Ammon's horn (tissue), 1 donor: ENCODE measurements at places on chromosomes 4 and X.

DNA sequence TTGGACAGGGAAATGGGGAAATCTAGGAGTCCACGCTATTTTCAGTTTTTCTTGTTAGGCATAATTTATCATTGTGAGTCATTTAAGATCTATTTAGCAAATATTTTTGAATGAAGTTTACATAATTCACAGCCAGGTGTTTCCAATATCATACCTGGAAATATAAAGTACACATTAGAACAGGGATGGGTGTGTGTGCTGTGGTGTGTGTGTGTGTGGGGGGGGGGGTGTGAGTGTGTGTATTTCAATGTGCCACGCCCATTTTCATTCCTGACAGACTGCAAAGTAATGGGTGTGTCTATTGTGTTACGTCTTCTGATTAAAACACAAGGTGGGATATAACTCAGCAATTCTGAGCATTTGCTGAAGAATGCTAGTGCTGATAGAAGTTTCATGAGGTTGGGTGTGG lies 33.2 kb downstream of the ARHGAP10 start:
- no peak for DNase-seq

- DNase-seq: no peak
Observed at GRCh38 chr4:82842593-82842992, 44.0 kb upstream of the SCD5 start.

DNA sequence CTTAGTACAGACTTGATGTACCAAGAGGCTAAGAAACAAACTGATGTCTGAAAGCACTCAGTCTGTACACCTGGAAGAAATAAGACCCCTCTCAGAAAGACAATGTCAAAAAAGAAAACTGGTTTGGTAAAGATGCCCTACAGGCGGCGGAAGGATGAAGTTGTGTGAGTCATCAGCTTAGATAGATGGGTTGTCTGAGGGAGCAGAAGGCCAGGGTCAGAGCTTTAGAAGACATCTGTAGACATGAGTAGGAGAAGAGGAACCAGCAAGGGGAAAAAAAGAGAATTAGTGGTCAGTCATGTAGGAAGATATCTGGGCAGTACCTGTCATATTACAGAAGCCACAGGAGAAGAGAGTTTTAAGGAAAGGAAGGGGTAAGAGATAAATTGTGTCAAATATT lies 8.3 kb downstream of the SRPX2 start:
- no peak for DNase-seq

DNA sequence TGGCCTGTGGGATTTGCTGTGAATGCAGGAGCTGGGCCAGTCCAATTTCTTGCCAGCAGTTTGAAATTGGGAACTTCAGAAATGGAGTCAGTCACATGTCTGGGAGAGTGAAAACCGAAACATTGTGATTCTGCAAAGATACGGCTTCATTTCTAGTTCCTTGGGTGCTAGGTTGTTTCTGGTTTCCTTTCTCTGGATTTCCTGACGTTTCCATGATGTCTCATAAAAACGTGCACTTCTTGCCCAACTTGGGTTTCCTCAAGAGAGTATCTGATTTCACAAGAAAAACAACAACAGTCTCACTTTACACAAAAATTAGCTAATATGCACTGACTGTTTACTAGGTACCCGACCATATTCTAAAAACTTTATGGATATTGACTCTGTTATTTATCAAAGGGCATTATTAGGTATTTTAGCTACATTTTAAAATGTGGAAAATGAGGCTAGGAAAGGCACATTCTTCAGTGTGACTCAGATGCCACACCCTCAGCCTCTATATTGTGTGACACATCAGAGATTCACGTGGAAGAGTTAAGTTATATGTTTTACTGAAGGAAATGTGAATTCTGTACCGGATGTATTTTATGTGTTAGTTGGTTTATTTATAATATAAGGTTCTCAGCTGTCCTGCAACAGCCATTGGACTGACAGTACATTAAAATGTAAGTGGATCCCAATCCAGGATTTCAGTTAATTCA lies 225.0 kb upstream of the PUDP start:
- no peak for DNase-seq

- DNase-seq: no peak
Observed at GRCh38 chr4:123631786-123632692, 235.4 kb downstream of the SPRY1 start.

GRCh38 chrX:44042116-44042515 lies 68.9 kb upstream of the NDP start:
- DNase-seq: no peak

- DNase-seq: no peak
Observed at GRCh38 chrX:131728295-131729145, 184.6 kb downstream of the OR13H1 start.

DNA sequence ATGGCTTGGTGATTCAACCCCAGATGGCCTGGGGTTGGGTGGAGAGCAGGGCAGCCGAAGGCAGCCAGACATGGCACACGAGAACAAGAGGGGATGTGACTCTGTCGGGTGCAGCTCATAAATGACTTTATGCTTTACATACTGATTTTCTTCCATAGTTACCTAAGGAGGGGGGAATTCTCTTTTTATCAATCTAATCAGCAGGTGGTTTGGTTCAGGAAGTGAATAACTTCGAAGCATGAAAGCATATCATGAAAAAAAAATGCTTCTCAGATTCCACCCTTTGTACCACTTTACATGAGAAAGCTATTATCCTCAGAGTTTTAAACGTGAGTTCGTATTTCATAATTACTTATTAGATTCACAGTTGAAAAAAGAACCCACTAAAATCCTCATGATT lies 908.9 kb upstream of the LCORL start:
- DNase-seq: no peak

- DNase-seq: no peak
Observed at GRCh38 chr4:114310296-114310925, 288.2 kb upstream of the UGT8 start.

- no peak for DNase-seq
Observed at GRCh38 chrX:142978130-142978684, 47.5 kb upstream of the SPANXN4 start.

DNA sequence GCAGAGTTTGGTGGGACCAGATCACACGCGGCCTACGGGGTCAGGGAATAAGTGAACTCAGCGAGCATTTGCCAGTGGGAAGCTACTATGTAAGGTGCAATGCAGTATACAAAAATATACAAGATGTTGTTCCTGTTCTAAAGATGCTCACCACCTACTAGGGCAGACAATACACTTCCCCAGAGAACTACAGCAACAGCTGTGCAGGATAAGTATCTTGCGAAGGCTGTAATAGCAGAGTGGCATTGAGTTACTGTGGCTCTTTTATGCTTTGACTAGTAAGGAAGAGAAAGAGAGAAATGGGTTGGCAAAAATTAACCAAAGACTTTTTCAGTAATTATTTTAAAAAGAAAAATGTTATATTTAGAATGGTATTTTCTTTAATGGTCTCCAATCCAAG lies 61.2 kb downstream of the CDS1 start:
- DNase-seq: no peak

DNA sequence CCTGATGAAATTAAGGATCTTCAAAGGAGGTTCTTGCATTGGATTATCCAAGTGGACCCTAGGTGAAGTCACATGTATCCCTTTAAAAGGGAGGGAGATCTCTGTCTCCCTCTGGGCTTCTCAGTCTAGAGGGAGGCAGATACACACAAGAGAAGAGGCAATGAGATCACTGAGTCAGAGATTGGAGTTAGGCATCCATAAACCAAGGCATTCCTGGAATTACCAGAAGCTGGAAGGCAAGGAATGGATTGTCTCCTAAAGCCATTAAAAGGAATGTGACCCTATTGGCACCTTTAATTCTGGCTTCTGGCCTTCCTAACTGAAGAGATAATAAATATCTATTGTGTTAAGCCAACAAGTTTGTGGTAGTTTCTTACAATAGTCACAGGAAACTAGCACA lies 383.2 kb downstream of the PACRGL start:
- DNase-seq: no peak

DNA sequence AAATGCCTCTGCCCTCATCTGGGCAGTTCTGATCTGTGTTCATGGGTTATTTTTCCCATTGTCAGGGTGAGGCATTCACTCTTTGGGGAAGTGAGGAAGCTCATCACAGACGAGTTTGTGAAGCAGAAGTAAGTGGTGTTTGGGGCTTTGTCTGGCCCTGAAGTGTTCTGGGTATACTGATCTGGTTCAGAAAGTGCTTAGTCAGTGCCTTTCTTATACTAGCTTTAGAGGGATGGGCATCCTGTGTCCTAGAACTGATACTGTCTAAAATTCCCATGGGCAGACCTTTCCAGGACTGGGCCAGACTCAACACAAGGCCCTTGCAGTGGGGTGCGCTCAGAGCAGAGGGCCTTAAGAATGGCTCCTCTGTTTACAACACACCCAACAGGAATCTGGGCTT lies 6.4 kb downstream of the TRO start:
- no peak for DNase-seq

DNA sequence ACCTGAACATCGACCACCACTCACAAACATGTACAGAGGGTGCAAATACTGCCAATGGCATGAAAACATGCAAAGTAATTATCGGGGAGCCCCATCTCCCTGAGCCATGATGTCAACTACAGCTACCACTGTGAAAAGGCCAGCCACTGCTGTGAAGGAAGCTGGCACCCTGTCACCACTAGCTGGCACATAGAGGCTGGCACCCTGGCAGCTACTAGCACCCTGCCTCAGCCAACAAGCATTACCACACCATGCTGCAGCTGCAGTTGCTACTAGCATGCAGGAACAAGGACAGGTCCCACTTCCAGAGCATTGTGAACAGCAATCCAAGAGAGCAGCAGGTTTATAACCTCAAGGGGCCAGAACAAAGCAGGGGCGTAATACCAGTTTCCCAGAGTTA lies 81.4 kb downstream of the PRR32 start:
- no peak for DNase-seq

DNA sequence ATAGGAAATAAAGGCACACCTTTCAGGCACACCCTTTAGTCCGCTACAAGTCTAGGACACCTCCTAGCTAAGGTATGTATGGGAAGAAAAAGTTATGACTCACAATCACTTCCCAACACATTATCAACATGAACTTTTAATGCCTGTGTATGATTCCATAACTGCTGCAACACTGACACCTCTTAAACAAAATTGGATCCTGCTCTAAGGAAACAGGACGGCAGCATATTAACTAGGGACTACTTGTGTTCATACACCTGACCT lies 2.4 kb upstream of the PPP3CA start:
- DNase-seq: no peak

DNA sequence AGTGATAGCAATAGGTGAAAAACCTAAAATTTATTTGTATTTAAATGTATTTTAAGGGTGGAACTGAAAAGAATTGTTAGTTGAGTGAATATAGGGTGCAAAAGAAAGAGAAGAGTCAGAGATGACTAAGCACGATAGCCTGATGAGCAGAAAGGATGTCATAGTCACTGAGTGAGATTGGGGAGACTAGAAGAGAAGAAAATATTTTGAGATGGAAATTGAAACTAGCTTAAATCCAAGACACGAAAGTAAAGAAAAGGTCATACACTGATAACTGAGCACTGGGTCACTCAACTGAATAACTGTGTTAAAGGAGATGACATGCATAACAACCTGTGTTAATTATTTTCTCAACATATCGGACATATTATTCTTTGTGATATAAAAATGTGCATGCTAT lies 55.5 kb downstream of the SPANXN4 start:
- no peak for DNase-seq

DNA sequence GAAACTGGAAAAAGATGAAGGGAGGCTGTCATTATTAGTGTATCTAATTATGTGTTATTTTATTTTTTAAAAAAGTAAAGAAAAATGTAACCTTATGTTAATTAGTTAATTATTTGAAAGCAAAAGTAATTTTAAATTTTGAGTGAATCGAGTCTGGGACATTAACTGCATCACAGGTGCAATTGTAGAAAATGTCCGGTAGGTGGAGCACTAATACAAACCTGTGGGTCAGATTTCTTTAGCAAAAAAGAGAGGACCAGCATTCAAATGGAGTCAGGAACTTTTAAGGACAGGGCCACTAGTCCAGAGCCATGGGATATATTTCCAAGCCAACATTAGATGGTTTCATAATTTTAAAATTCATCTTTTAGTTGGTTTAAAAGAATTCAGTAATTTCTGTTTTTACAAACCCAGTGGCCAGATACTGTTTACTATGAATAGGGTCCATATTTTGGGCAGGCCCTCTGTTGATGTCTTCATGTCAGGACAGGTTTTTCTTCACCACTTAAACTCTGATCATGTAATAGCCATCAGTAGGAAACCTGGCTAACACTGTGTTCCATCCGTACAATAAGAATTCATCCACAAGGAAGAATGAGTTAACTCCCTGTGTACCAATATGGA lies 27.2 kb downstream of the BST1 start:
- peak; percentile 63 for DNase-seq

DNA sequence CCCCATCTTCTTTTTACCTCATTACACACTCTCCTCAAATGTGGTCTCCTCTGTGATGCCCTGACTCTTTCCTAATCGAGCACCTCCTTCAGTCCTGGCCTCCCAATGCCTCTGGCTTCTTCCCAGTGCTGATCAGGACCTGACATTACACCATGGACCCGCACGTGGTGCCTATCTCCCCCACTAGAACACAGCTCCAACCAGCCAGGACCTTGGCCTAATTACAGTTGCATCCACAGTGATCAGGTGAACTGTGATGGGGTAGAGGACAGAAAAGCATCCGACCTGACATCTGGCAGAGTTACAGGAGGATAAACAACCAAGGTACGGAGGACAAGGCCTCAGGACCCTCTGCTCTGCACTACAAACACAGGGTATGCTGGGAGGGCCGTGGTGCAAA lies 12.4 kb downstream of the LYAR start:
- no peak for DNase-seq

DNA sequence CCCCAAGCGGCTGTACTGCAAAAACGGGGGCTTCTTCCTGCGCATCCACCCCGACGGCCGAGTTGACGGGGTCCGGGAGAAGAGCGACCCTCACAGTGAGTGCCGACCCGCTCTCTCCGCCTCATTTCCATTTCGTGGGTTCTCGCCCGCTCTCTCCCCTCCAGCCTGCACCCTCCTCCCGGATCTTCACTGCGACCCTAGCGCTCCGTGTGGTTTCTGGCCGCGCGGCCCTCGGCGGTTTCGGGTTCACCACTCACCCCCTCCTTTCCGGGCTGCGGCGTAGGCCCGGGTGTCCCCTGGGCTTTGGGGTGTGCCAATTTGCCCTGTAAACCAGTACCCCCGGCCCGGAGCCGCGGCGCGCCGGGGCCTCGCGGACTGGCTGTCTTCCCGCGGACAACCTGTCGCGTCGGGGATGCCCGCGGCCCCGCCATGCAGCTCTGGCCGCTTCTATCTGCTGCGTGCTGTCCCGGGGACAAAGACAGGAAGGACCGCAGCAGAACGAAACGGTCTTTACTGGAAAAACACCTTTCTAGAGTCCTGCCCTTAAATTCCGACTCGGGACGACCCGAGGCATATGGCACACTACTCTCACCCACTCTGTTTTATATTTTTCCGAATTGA lies 737 bp downstream of the FGF2 start:
- DNase-seq: peak; percentile 22
